ENCODE measurements at places on chromosomes 7 and 10. TPM values are rescaled to one million over a fixed set of nuclear protein-coding genes. Genes with fewer than 3 reads are reported as not detected.

HPS1 gene
- 28.5 TPM for total RNA-seq

C10orf53 gene
- not detected for total RNA-seq

CTAGE6 gene
- 0.57 TPM for total RNA-seq

GARIN1A gene
- 0.38 TPM for total RNA-seq

RAB19 gene
- total RNA-seq: 0.68 TPM

GAD2 gene
- not detected for total RNA-seq

LIPK gene
- 3.3 TPM for total RNA-seq

SPDYE3 gene
- total RNA-seq: not detected

STEAP2 gene
- 9.0 TPM for total RNA-seq

DNA sequence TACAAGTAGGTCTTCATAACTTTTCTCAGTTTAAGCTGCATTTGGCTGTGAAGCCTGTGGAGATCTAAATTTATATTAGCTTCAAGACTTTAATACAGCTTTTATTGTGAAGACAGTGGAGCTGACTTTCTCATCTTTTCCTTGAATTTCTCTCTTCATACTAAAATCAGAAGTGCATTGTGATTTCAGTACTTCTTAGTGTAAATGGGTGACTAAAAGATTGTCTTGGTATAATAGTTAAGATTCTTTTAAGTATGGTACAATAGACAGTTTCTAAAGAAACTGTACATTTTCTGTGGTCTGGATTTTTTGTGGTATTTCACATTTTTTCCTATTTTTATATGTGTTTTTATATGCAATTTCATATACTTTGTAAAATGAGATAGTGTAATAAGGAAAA, 21.0 kb upstream of the DDX21 start:
- no peak for DNase-seq
- no peaks in the 10 kb centered on the region for H3K27me3 ChIP-seq
- peaks cover 97% of the 10 kb centered on the region for H3K36me3 ChIP-seq
- H3K4me3 ChIP-seq: no peak overlapping the region
- H3K27ac ChIP-seq: no peak overlapping the region

DNA sequence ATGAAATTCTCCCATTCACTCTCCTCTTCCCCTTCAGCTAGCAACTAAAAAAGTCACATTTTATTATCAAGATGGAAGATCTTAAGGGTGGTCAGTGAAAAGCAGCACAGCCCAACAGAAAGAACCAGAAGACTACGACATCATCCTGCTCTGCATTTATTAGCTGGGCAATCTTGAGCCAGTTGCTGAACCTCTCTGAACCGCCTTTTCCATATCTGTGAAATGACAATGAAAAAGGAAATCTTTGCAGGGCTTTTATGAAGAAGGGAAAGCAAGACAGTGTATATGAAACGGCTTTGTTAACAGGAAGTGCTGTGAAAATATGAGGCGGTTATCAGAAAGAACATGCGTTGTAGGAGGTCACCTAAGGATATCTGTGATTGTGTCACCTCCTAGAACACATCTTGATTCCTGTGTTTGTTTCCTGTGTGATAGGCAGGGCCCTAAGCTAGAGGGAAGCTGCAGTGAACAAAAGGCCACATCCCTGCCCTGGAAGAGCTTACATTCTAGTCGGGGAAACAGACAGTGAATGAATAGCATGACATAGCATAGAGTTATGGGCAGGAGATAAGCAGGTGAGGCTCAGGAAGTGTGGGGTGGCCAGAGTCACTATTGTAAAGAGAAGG, 36.0 kb upstream of the KCNMA1 start:
- H3K27ac ChIP-seq: no peak overlapping the region
- no peaks in the 10 kb centered on the region for H3K36me3 ChIP-seq
- no peaks in the 10 kb centered on the region for H3K27me3 ChIP-seq

GRCh38 chr10:350981-351501, 215.8 kb downstream of the ZMYND11 start:
- no peaks in the 10 kb centered on the region for H3K4me1 ChIP-seq
- no peak overlapping the region for H3K27ac ChIP-seq
- H3K27me3 ChIP-seq: no peaks in the 10 kb centered on the region
- no peak for DNase-seq
- peaks cover 68% of the 10 kb centered on the region for H3K36me3 ChIP-seq
- no peak overlapping the region for H3K4me3 ChIP-seq

DNA sequence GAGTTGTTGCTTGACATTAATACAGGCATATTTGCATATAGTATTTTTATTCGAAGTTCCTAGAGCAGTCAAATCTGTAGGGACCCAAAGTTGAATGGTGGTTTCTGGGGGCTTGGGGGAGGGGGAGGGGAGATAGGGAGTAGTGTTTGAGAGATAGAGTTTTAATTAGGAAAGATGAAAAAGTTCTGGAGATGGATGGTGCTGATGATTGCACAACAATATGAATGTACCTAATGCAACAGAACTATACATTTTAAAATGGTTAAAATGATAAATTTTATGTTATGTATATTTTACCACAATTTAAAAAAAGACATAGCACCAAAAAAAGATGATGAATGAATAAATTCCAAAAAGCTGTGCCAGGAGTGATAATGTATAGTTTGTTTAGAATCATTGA, 41.8 kb downstream of the STK31 start:
- no peaks in the 10 kb centered on the region for H3K27me3 ChIP-seq
- H3K4me3 ChIP-seq: no peak overlapping the region
- no peaks in the 10 kb centered on the region for H3K4me1 ChIP-seq
- no peak for DNase-seq

DNA sequence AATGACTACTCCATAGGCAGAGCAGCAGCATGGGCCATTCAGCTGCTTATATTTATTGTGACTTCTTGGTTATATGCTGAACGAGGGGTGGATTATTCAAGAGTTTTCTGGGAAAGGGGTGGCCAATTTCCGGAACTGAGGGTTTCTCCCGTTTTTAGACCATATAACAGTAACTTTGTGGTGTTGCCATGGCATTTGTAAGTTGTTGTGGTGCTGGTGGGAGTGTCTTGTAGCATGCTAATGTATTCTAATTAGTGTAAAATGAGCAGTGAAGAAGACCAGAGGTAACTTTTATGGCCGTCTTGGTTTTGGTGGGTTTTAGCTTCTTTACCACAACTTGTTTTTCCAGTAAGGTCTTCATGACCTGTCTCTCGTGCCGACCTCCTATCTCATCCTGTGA, 139.6 kb downstream of the KLF6 start:
- no peak for DNase-seq
- no peaks in the 10 kb centered on the region for H3K36me3 ChIP-seq
- H3K4me3 ChIP-seq: no peak overlapping the region
- no peaks in the 10 kb centered on the region for H3K27me3 ChIP-seq
- H3K4me1 ChIP-seq: no peaks in the 10 kb centered on the region

GRCh38 chr7:143444785-143445184, 1.5 kb downstream of the TAS2R60 start:
- no peaks in the 10 kb centered on the region for H3K27me3 ChIP-seq
- DNase-seq: no peak
- no peaks in the 10 kb centered on the region for H3K36me3 ChIP-seq
- no peak overlapping the region for H3K27ac ChIP-seq
- H3K4me1 ChIP-seq: no peaks in the 10 kb centered on the region

DNA sequence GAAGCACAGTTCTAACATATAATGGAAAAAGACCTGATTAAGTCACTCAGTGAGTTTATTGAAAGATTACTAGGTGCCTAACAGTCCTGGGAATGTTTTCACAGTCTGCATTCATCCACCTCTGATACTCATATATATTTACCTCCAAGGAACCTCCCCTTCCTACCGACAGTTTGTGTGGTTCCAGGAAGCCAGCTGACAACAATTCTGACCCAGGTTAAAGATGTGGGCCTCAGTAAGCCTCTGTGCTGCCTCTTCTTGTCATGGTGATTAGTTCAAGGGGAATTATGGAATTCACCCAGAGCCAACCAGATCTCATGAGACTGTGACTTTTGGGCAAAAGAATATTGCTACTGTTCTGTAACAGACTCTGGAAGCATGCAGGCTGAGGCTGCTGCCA, 186.8 kb downstream of the NXPH1 start:
- H3K27me3 ChIP-seq: no peaks in the 10 kb centered on the region
- no peak overlapping the region for H3K27ac ChIP-seq
- H3K4me3 ChIP-seq: no peak overlapping the region
- no peaks in the 10 kb centered on the region for H3K4me1 ChIP-seq
- H3K36me3 ChIP-seq: no peaks in the 10 kb centered on the region

DNA sequence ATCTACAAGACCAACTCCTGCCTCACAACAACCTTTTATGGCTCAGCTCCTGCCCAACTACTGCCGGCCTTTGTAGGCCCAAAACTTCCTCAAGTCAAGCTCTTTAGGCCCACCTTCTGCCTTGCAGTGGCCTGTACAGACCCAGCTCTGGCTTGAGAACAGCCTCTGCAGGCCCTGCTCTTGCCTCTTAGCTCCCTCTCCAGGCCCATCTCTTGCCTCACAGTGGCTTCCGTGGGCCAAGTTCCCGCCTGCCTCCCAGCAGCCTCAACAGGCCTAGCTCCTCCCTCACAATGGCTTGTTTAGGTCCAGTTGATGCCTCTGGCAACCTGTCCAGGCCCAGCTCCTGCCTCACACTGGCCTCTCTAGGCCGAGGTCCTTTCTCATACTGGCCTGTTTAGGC, 32.4 kb upstream of the VKORC1L1 start:
- H3K4me1 ChIP-seq: no peaks in the 10 kb centered on the region
- H3K27me3 ChIP-seq: no peaks in the 10 kb centered on the region
- H3K4me3 ChIP-seq: no peak overlapping the region
- H3K36me3 ChIP-seq: no peaks in the 10 kb centered on the region
- no peak for DNase-seq

GRCh38 chr10:104127411-104127810, 5.4 kb downstream of the SFR1 start:
- H3K4me3 ChIP-seq: no peak overlapping the region
- H3K27ac ChIP-seq: no peak overlapping the region
- H3K36me3 ChIP-seq: peaks cover 17% of the 10 kb centered on the region
- H3K4me1 ChIP-seq: no peaks in the 10 kb centered on the region
- H3K27me3 ChIP-seq: no peaks in the 10 kb centered on the region

DNA sequence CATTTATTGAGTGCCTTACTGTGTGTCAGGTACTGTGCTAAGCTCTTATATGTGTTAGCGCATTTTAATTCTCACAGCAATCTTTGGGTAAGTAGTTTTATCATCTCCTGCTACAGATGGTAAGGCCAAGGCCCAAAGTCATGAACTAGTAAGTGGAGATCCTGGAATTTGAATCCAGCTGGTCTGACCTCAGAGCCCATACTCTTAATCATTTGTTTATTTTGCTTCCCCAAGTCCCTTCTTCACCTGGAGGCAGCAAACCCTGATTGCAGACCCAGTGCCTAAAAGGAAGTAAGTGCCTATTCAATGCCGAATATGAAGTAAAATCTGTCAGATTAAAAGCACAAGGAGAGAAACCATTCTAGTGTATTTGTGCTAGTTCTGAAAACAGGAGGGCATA, 182.9 kb upstream of the TCF7L2 start:
- H3K27me3 ChIP-seq: no peaks in the 10 kb centered on the region
- H3K27ac ChIP-seq: no peak overlapping the region
- no peaks in the 10 kb centered on the region for H3K36me3 ChIP-seq
- peaks cover 5% of the 10 kb centered on the region for H3K4me1 ChIP-seq
- DNase-seq: no peak

DNA sequence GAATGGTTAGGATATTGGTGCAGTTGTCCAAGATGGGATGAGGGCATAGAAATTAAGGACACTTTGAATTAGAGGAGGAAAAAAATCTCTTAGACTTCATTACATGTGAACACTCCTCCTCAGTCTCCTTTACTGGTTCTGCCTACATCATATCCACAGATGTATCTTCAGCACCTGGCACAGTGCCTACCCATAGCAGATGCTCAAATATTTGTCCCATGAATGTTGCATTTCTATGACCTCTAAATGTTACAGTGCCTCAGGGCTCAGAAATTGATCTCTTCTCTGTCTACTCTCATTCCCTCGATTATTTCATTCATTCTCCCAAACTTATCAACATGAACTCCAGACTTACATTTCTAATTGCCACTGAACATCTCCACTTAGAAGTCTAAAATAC, 17.1 kb downstream of the CNNM1 start:
- no peaks in the 10 kb centered on the region for H3K36me3 ChIP-seq
- no peaks in the 10 kb centered on the region for H3K27me3 ChIP-seq
- no peak overlapping the region for H3K27ac ChIP-seq
- H3K4me3 ChIP-seq: no peak overlapping the region

GRCh38 chr7:116588641-116589594, 64.1 kb downstream of the CAV1 start:
- peaks cover 10% of the 10 kb centered on the region for H3K4me1 ChIP-seq
- H3K4me3 ChIP-seq: no peak overlapping the region
- H3K36me3 ChIP-seq: no peaks in the 10 kb centered on the region
- peak overlapping the region; percentile 23 for H3K27ac ChIP-seq
- H3K27me3 ChIP-seq: no peaks in the 10 kb centered on the region

- H3K4me1 ChIP-seq: no peaks in the 10 kb centered on the region
- H3K27ac ChIP-seq: no peak overlapping the region
- no peaks in the 10 kb centered on the region for H3K27me3 ChIP-seq
These were observed 10.8 kb downstream of the TOMM7 start for GRCh38 chr7:22811746-22812280.

DNA sequence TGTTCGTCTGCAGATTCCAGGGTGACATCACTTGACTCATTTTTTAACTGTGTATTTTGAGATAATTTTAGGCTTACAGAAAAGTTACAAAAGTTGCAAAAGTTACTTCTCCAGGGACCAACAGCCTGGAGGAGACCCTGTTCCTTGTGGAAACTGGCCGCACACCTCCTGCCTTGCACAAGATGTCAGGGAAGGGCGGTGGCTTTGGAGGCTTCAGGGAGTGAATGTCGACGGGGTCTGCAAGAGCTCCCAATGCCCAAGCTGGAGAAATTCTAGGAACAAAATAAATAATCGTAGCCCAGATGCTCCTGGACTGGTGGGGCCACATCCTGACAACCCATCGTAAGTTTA, 62.2 kb upstream of the FAM20C start:
- H3K27ac ChIP-seq: peak overlapping the region; percentile 77
- H3K4me3 ChIP-seq: no peak overlapping the region
- DNase-seq: no peak

- DNase-seq: no peak
- no peak overlapping the region for H3K4me3 ChIP-seq
These were observed 21.3 kb upstream of the NUB1 start for GRCh38 chr7:151320263-151320845.

GRCh38 chr7:138871065-138871813, 73.2 kb upstream of the ATP6V0A4 start:
- H3K27ac ChIP-seq: no peak overlapping the region
- H3K36me3 ChIP-seq: no peaks in the 10 kb centered on the region
- H3K4me1 ChIP-seq: no peaks in the 10 kb centered on the region
- no peak for DNase-seq
- no peak overlapping the region for H3K4me3 ChIP-seq

DNA sequence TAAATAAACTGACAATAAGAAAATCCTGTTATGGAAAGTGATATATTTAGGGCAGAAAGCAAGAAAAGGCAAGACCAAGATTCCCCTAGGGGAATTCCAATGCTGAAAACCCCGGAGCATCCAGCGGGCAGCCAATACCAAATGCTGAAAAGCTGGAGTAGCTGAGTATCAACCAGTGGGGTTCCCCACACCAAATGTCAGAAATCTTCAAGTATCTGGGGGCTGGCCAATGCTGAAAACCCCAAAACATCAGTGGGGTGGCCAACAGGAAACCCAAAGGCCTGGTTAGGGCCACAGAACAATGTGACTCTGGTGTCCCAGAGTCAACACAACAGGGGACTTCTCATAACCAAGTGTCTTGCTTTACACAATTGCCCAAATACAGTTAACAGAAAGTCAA, 271.8 kb upstream of the CACNA2D1 start:
- H3K27me3 ChIP-seq: no peaks in the 10 kb centered on the region
- no peaks in the 10 kb centered on the region for H3K4me1 ChIP-seq
- DNase-seq: no peak
- no peak overlapping the region for H3K27ac ChIP-seq
- H3K36me3 ChIP-seq: no peaks in the 10 kb centered on the region

- DNase-seq: no peak
- H3K4me1 ChIP-seq: peaks cover 12% of the 10 kb centered on the region
- H3K36me3 ChIP-seq: no peaks in the 10 kb centered on the region
These were observed 288.1 kb downstream of the PARD3 start for GRCh38 chr10:34526758-34527730.

Measured in esophagus squamous epithelium (tissue), 5 donors.